Stimulated activated CD4-positive, alpha-beta T cell treated with anti-CD3 and anti-CD28 coated beads, Interleukin-2, amount 100 ng/mL, for 24 hours (primary cell): ENCODE measurements at places on chromosomes 1 and 21.
A peak's percentile ranks its signal among the peaks of the same experiment; 100 is the strongest.

DNA sequence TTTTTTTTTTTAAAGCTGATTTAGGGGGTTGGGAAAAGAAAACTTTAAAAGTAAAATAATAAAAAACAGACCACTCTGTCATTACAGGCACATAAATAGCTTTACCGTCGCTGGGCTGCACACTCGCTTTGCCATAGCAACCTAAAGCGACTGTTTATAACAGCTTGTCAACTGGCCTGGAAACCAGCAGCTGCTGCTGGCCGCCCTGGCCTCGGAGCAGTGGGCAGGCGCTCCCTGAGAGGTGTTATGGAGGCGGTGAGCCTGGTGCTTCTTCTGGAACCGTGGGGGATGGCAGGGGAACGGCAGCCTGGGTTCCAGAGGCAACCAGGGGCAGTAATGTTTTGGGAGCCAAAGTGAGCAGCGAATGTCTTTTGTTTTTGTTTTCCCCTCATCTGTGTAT lies 45.7 kb downstream of the ATP2B4 start:
- DNase-seq, result no peak

DNA sequence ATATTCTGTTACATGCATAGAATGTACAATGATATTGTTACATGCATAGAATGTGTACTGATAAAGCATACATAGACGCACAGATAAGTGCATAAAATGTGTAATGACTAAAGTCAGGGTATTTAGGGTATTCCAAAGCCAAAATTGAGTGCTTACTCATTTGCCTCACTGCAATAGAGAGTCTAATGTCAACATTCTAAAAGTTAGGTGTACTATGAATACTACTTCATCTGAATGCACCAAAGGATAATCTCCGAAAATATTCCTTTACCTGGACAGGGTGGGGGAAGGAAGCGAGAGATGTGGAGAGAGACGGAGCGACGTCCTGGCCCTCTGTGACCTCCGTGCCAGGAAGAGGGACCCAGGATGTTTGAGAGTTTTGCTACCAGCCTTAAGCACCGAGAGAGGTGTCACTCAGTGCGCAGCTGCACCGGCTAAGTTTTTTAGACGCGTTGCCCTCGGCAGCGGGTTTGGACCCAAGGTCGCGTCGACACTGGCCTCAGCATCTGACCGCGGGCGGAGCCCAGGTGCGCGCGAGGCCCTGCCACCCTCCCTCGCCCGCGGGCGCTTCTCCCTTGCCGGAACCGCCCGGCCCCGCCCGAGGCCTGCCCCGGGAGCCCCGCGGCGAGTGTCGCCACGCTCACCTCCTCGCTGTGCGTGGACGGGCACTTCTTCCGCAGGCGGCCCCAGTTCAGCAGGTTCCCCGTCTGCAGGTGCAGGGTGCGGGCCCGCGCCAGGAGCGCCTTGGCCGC lies 660 bp downstream of the GCLM start:
- peak; percentile 49 for DNase-seq

GRCh38 chr1:14857436-14858195 lies 259.1 kb downstream of the KAZN start:
- DNase-seq, result no peak

- DNase-seq, result no peak
Observed at GRCh38 chr1:173175514-173176145, 31.5 kb downstream of the TNFSF4 start.

- DNase-seq, result no peak
Observed at GRCh38 chr1:51899022-51899421, 20.5 kb upstream of the NRDC start.

DNA sequence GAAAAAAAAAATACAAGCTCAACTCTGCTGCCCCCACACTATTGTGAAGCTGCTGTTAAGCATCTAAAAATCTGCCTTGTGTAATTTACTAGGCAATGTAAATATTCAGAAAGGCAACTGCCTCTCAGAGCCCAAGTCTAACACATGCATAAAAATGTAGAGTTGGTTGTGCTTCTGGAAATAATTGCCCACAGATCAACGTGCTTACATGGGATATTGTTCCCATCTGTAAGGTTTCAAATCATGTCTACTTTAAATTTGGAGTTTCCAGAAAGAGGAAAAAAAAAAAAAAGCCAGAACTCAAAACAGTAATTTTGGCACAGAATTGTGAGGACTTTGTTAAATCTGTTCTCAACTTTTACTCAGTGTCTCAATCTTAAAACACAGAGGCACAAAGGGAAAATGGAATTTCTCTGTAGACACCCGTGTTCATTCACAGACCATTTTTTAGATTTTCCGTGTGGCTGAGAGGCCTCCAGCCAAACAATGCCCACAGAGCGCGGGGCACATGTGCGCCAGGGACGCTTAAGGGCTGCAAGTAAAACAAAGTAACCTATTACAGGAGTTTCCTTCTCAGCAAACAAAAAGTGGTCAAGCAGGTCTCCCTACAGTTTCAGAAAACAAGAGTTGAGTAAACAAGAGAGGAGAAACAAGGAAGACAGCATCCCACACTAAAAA lies 115.5 kb downstream of the RERE start:
- DNase-seq, result no peak

GRCh38 chr1:170337413-170337994 lies 191.7 kb downstream of the NTMT2 start:
- DNase-seq, result no peak

DNA sequence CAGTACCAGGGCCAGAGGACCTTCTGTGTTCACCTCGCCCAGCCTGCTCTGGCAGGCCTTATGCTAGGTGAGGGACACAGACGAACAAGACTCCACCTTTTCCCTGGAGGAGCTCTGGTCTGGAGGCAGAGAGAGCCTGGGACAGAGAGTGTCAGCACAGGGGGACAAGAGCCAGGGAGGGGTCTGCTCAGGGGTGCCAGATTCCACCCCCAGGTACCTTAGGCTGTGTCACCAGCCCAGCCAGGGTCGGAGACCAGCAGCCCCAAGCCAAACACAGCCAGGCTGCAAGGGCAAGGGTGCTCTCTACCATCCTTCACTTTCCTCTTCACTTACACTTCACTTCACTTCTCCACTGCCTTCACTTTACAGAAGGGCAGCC lies 4.3 kb upstream of the LRP8 start:
- no peak for DNase-seq

DNA sequence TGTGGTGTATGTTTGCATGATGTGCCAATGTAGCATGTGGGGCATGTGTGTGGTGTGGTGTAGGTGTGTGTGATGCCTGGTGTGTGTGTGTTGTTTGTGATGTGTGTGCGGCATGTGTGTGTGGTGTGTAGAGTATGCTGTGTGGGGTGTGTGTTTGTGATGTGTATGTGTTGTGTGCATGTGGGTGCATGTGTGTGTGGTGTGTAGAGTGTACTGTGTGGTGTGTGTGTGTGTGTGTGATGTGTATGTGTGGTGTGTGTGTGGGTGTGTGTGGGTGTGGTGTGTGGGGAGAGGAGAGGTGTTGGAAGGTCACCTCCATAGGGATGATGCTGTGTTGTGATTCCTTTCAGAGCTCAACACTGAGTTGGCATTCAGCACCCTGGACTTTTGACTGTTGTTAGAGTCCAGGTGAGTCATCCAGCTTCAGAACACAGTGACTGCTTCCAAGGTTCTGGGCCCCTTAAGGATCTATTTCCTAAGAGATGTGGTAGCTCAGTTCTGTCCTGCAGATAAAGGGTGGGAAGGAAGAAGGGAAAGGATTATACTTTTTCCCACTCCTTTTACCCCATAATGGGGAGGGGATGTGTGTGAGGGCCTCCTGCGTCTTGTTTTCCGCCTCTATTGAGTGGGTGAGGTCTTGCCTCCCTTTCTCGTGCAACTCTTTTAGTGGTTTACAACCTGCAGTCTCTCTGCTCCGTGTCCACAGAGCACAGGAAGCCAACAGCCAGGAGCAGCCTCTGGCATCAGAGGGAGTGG lies 47.6 kb downstream of the RHOU start:
- DNase-seq, result no peak

DNA sequence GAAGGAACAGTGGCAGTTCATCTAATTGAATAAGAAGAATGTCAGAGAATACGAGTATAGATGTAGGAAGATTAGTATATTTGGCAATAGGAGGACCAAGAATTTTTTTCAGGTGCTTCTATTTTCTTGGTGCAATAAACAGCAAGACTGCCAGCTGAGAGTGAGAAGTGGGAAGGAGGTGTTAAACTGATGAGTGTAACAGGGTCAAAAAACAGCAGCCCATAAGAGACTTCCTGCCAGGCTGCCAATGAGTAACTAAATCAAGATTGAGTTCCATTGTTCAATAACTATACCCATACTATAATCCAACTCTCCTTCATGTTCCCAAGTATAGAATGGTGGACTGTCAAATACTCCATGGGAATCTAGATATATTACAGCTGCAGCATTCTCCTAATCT lies 28.7 kb downstream of the LYST start:
- DNase-seq, result no peak

DNA sequence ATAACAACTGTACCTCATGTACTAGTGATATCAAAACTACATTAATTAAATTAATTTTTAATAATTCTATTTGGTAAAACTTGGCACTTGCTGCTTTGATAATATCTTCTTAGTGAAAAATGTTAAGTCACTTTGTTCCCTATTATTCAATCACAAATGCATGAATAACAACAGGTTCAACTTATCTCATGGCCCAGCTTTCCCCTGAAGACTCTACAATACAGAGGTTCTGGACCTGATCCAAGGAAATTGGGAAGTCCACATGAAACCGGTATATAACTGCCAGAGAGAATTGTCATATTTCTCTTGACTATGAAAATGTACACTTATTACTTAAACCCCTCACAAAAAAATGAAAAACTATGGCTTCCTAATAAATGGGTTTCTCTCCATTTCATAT lies 33.9 kb upstream of the PTPRC start:
- DNase-seq, result no peak

DNA sequence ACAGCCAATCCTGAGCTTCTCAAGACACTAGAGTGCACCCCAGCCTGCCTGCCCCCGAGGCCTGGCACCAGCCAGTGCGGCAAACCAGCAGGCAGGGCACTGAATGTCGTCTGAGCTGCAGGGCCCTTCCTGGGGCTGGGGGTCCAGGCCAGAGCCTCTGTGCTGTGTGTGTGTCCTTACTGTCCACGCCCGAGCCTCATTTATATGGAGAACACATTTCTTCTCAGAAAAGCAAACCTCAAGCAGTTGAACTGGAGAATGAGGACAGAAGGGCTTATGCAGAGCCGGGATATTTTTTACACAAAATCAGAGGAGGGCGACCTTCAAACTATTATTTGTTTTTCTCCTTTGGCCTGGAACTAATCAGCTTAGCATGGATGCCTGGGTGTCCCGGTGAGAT lies 52.7 kb downstream of the POFUT2 start:
- DNase-seq, result no peak

- no peak for DNase-seq
Observed at GRCh38 chr1:40014812-40015594, 25.5 kb upstream of the CAP1 start.

DNA sequence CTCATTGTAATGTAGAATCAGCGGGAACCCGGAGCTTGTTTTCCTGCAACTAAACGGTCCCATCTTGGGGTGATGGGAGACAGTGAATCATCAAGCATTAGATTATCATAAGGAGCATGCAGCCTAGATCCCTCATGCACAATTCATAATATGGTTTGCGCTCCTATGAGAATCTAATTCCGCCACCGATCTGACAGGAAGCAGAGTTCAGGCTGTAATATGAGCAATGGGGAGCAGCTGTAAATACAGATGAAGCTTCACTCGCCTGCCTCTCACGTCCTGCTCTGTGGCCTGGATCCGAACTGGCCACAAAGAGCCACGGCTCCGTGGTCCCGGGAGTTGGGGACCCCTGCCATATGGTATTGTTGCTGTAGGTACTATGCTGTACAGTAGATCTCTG lies 1.6 kb downstream of the IFI44 start:
- peak; percentile 29 for DNase-seq

- DNase-seq, result no peak
Observed at GRCh38 chr1:7659514-7659913, 111.6 kb upstream of the VAMP3 start.

- DNase-seq, result peak; percentile 41
Observed at GRCh38 chr21:20971296-20971921, 26.8 kb upstream of the NCAM2 start.

DNA sequence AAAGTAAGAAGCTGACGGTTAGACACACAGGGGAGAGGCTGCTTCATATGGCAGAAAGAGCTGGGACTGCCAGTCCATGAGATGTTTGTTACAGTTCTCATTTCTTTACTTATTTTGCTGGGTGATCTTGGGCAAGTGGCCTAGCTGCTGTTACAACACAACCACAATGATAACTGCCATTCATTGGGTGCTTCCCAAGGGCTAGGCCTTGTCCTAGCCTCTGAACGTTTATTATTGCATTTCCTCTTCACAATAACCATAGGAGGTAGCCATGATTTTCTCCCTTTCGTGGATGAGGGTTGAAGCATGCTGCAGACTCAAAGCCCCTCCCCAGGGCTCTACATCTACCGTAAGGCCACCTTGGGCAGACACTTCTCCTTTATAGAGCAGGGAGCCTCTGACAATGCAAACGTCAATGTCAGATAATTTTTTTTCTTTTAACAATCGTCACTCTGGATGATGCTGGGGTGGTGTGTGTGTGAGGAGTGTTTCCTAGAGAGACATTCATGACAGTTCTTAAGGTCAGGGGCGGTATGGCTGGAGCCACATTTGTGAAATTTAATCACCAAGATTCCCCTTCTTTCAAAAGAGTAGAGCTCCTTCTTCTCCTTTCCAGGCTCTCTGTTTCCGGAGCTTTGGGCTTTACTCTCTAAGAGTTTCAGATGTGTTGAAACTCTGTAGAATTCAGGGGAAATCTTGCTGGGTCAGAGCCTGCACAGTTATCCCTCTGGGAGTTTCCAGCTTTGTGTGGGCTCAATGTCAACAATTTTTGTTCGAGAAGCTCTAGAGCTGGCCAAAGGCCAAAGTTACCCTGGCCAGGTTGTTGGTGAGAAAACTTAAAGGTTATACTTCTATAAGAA lies 138.5 kb upstream of the SGIP1 start:
- DNase-seq, result no peak

GRCh38 chr1:181989261-181989920 lies 72.1 kb downstream of the ZNF648 start:
- no peak for DNase-seq

GRCh38 chr21:38490411-38491020 lies 7.8 kb downstream of the ERG start:
- no peak for DNase-seq

DNA sequence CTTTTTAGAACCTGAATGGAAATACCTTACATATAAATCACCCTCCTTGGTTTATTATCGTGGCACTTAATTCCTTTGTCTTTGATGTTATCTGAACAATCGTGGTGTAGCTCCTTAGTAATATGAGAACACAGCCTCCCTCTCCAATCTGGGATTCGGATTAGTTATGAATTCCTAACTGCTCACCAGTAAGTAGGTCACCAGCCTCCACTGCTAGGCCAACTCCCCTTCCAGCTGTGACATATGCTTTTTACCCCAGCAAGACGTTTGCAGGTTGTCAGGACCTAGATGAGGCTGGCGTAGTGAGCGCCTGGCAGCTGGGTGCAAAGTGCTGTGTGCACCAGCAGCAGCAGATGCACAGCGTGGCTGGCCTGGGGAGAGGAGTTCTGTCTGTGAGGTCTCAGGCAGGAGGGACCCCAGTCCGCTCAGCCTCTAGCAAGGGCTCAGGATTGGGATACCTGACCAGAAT lies 38.2 kb downstream of the NTPCR start:
- no peak for DNase-seq

- DNase-seq, result no peak
Observed at GRCh38 chr1:207389728-207390464, 64.2 kb upstream of the CR2 start.
